Activated CD4-positive, alpha-beta memory T cell treated with anti-CD3 and anti-CD28 coated beads, Interleukin-2, amount 10 ng/mL, durations not matched to agents 7 days and 5 days (primary cell): ENCODE measurements at places on chromosomes 6 and 20. TPM values are rescaled to one million over a fixed set of nuclear protein-coding genes. Genes with fewer than 3 reads are reported as not detected.

Gene SRSF12
- total RNA-seq = not detected

Gene TCP11
- total RNA-seq = not detected

Gene RHAG
- total RNA-seq = not detected

Gene HLA-DPA1
- 173 TPM for total RNA-seq

Gene TFAP2C
- total RNA-seq = not detected

Gene SLC22A7
- not detected for total RNA-seq

Gene IL17F
- total RNA-seq = 13.3 TPM

Gene MEP1A
- not detected for total RNA-seq

Gene FUCA2
- total RNA-seq = 22.1 TPM

Gene MRPL2
- 57.8 TPM for total RNA-seq

Gene FAM209B
- 0.91 TPM for total RNA-seq

Gene PROKR2
- total RNA-seq = not detected

Gene MUC22
- total RNA-seq = not detected

Gene CRISP2
- not detected for total RNA-seq

- H3K27ac ChIP-seq = no peak overlapping the region
- no peak for DNase-seq
- H3K4me1 ChIP-seq = no peaks in the 10 kb centered on the region
- no peaks in the 10 kb centered on the region for H3K27me3 ChIP-seq
These were observed 49.5 kb upstream of the TFAP2D start for GRCh38 chr6:50663806-50664205.

GRCh38 chr6:82924799-82925535 lies 140.7 kb downstream of the UBE3D start:
- DNase-seq = no peak
- no peaks in the 10 kb centered on the region for H3K4me1 ChIP-seq
- no peaks in the 10 kb centered on the region for H3K36me3 ChIP-seq
- H3K27ac ChIP-seq = no peak overlapping the region

GRCh38 chr6:6591778-6592465 lies 3.4 kb downstream of the LY86 start:
- H3K4me1 ChIP-seq = peaks cover 63% of the 10 kb centered on the region
- H3K4me3 ChIP-seq = no peak overlapping the region
- peaks cover 35% of the 10 kb centered on the region for H3K36me3 ChIP-seq
- H3K27ac ChIP-seq = peak overlapping the region; percentile 83
- DNase-seq = no peak

DNA sequence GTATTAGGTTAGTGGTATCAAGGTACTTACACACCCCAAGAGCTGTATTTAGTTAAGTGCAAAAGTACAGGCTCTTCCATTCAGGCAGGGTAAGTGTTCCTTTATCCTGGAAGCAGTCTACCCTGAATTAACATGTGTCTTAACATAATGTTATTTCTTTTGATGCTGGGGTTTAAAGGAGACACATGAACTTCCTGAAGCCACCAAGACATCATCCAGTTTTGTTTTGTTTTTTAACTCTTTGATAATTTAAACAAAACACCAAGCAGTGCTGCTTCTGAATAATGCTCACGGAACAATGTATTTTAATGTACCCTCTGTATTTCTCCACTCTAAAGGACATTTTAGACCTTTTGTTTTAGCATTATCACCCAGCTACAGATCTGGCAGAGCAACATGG lies 50.5 kb upstream of the PLCB4 start:
- H3K4me1 ChIP-seq = no peaks in the 10 kb centered on the region
- no peak for DNase-seq
- no peak overlapping the region for H3K4me3 ChIP-seq
- H3K36me3 ChIP-seq = no peaks in the 10 kb centered on the region
- no peaks in the 10 kb centered on the region for H3K27me3 ChIP-seq

GRCh38 chr20:15603506-15603905 lies 969.7 kb downstream of the KIF16B start:
- no peaks in the 10 kb centered on the region for H3K27me3 ChIP-seq
- DNase-seq = no peak
- H3K36me3 ChIP-seq = no peaks in the 10 kb centered on the region
- no peak overlapping the region for H3K4me3 ChIP-seq

- no peak for DNase-seq
- H3K4me1 ChIP-seq = no peaks in the 10 kb centered on the region
- H3K36me3 ChIP-seq = no peaks in the 10 kb centered on the region
These were observed 38.5 kb upstream of the PXDC1 start for GRCh38 chr6:3789896-3790558.

DNA sequence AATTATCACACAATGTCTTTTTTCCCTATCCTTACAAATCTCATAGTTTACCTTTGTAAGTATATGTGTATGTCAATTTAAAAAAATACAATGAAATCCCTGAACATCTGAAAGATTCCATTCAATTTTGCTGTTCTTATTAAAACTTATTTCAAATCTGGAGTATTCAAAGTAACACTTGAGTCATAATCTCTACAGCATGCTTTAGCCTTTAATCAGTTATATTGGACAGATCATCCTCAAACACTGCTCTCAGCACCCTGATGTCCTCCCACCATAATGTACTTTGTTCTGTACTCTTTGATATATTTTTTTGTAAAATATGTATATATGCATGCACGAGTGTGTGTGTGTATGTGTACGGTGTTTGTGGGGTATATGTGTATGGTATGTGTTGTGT lies 83.0 kb upstream of the RPS6KA2 start:
- no peaks in the 10 kb centered on the region for H3K36me3 ChIP-seq
- no peak overlapping the region for H3K27ac ChIP-seq
- H3K4me3 ChIP-seq = no peak overlapping the region
- no peaks in the 10 kb centered on the region for H3K4me1 ChIP-seq

DNA sequence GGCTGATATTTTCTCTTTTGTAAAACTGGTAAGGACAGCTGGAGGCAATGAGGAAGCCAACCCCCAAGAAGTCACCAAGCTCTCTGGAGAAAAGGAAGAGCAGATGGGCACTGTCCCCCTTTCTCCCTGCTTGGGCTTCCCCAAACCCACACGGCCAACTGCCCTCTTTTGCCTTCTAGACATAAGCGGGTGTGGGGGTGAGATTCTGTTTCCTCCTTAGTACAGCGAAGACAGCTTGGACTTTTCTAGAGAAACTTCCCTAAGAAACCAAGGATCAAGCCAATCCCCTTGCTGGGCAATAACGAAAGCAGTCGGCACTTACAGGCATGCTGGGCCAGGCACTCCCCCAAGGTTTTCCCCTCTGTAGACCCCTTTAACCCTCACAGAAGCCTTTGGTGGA lies 110.3 kb downstream of the CDC5L start:
- H3K36me3 ChIP-seq = no peaks in the 10 kb centered on the region
- no peak for DNase-seq
- H3K27me3 ChIP-seq = peaks cover 4% of the 10 kb centered on the region
- no peak overlapping the region for H3K27ac ChIP-seq

DNA sequence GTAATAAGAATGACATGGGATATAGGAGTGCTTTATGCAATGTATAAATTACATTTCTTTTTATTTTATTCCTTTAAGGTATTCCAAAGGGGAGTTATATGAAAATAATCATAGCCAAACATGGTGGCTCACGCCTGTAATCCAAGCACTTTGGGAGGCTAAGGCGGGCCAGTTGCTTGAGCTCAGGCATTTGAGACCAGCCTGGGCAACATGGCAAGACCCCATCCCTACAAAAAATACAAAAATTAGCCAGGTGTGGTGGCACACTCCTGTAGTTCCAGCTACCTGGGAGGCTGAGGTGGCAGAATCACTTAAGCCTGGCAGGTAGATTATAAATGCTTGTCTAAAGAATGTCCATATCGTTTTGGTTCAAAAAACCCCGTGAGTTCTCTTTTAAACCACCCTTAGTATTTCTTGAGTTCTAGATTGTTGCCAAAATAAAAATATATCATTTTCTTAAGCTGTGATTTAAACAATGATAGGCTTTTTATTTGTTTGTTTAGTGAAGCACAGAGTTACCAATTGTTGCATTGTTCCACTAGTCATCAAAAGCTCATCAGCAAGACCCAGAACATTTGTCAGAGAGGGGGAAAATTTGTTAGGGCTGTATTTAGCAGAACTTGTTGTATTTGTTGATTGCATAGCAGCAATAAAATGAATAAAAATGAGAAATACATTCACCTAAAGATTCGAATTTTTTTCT lies 146.2 kb downstream of the KHDC1L start:
- DNase-seq = no peak
- H3K4me1 ChIP-seq = no peaks in the 10 kb centered on the region
- no peaks in the 10 kb centered on the region for H3K36me3 ChIP-seq
- H3K27me3 ChIP-seq = no peaks in the 10 kb centered on the region
- no peak overlapping the region for H3K4me3 ChIP-seq

GRCh38 chr6:150761771-150762170 lies 103.7 kb upstream of the MTHFD1L start:
- no peaks in the 10 kb centered on the region for H3K36me3 ChIP-seq
- DNase-seq = no peak
- no peak overlapping the region for H3K27ac ChIP-seq
- no peak overlapping the region for H3K4me3 ChIP-seq
- H3K27me3 ChIP-seq = no peaks in the 10 kb centered on the region

DNA sequence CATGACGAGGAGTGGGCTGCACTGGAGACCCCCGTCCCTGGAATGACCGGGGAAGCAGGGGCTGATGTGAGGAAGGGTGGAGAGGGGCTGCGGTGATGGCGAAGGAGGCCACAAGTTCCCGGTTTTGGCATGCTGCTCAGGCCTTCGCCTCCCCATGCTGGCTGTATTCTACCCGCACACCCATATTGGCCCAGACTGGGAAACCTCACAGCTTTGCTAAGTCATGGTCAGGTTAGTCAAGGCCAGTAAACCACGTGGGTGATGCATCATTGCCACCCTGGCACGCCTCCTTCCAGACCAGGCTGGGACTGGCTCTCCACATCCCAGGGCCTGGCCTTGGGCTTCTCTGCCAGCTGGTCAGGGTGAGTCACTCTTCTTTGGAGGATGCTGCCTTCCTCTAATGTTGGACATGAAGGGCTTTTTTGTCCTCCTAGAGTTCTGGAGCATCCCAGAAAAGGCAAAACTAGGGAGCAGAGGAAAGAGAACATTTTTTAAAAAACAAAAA lies 53.8 kb downstream of the PCNA start:
- H3K4me3 ChIP-seq = no peak overlapping the region
- no peak for DNase-seq
- no peaks in the 10 kb centered on the region for H3K27me3 ChIP-seq
- H3K27ac ChIP-seq = no peak overlapping the region
- peaks cover 2% of the 10 kb centered on the region for H3K36me3 ChIP-seq
- H3K4me1 ChIP-seq = peaks cover 17% of the 10 kb centered on the region

- no peaks in the 10 kb centered on the region for H3K27me3 ChIP-seq
- no peak overlapping the region for H3K4me3 ChIP-seq
- peaks cover 12% of the 10 kb centered on the region for H3K4me1 ChIP-seq
These were observed 43.4 kb downstream of the PLCG1 start for GRCh38 chr20:41180599-41181333.

- no peaks in the 10 kb centered on the region for H3K27me3 ChIP-seq
- H3K4me1 ChIP-seq = no peaks in the 10 kb centered on the region
- no peaks in the 10 kb centered on the region for H3K36me3 ChIP-seq
- no peak overlapping the region for H3K4me3 ChIP-seq
- H3K27ac ChIP-seq = no peak overlapping the region
These were observed 115.4 kb downstream of the PFDN4 start for GRCh38 chr20:54323227-54323734.

GRCh38 chr20:62472138-62472940 lies 3.5 kb downstream of the GATA5 start:
- no peaks in the 10 kb centered on the region for H3K4me1 ChIP-seq
- no peaks in the 10 kb centered on the region for H3K36me3 ChIP-seq

GRCh38 chr6:107736713-107737396 lies 87.3 kb downstream of the SCML4 start:
- H3K4me1 ChIP-seq = peaks cover 72% of the 10 kb centered on the region
- peaks cover 30% of the 10 kb centered on the region for H3K36me3 ChIP-seq
- peak overlapping the region; percentile 12 for H3K4me3 ChIP-seq
- peak overlapping the region; percentile 76 for H3K27ac ChIP-seq
- H3K27me3 ChIP-seq = peaks cover 15% of the 10 kb centered on the region

GRCh38 chr6:152086223-152086873 lies 278.9 kb downstream of the ESR1 start:
- no peaks in the 10 kb centered on the region for H3K4me1 ChIP-seq
- H3K27ac ChIP-seq = no peak overlapping the region

- no peak for DNase-seq
- H3K36me3 ChIP-seq = peaks cover 18% of the 10 kb centered on the region
- H3K4me3 ChIP-seq = no peak overlapping the region
- no peaks in the 10 kb centered on the region for H3K27me3 ChIP-seq
These were observed 168.1 kb downstream of the ASCC3 start for GRCh38 chr6:100712997-100713396.

GRCh38 chr20:10924644-10925201 lies 250.9 kb upstream of the JAG1 start:
- H3K4me3 ChIP-seq = no peak overlapping the region
- no peaks in the 10 kb centered on the region for H3K27me3 ChIP-seq
- H3K36me3 ChIP-seq = no peaks in the 10 kb centered on the region
- H3K4me1 ChIP-seq = no peaks in the 10 kb centered on the region

GRCh38 chr20:19785983-19786285 lies 27.9 kb downstream of the RIN2 start:
- H3K27ac ChIP-seq = no peak overlapping the region
- no peak overlapping the region for H3K4me3 ChIP-seq
- no peaks in the 10 kb centered on the region for H3K36me3 ChIP-seq
- peaks cover 2% of the 10 kb centered on the region for H3K4me1 ChIP-seq

GRCh38 chr6:117536317-117536716 lies 53.8 kb downstream of the DCBLD1 start:
- no peak overlapping the region for H3K4me3 ChIP-seq
- no peak for DNase-seq
- H3K27ac ChIP-seq = no peak overlapping the region
- peaks cover 32% of the 10 kb centered on the region for H3K36me3 ChIP-seq
- H3K27me3 ChIP-seq = no peaks in the 10 kb centered on the region

- H3K27ac ChIP-seq = no peak overlapping the region
- H3K36me3 ChIP-seq = no peaks in the 10 kb centered on the region
- H3K4me3 ChIP-seq = no peak overlapping the region
- no peak for DNase-seq
- H3K4me1 ChIP-seq = no peaks in the 10 kb centered on the region
- H3K27me3 ChIP-seq = peaks cover 28% of the 10 kb centered on the region
These were observed 12.3 kb downstream of the DYNLT2 start for GRCh38 chr6:169738976-169739529.

GRCh38 chr6:2876210-2877056 lies 26.7 kb downstream of the SERPINB9 start:
- peak overlapping the region; percentile 81 for H3K4me3 ChIP-seq
- peaks cover 61% of the 10 kb centered on the region for H3K36me3 ChIP-seq
- H3K27me3 ChIP-seq = no peaks in the 10 kb centered on the region

DNA sequence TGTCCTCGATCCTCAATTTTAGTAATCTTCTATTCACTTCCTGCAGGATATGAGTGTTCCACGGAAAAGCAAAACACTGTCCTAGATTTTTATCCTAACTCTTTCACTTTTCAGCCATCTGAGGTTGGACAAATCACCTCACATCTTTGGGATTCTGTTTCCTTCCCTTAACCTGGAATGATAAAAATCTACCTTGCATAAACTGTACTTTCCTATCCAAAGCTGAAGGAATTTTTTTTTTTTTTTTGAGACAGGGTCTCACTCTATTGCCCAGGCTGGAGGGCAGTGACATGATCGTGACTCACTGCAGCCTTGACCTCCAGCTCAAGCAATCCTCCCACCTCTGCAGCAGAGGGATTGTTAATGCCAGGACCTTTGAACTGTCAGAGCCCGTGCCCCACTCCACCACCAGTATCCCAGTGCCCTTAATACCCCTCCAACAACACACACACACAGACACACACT lies 20.5 kb downstream of the CAPN11 start:
- peaks cover 5% of the 10 kb centered on the region for H3K27me3 ChIP-seq
- H3K4me3 ChIP-seq = no peak overlapping the region
- DNase-seq = no peak
- no peaks in the 10 kb centered on the region for H3K36me3 ChIP-seq
